ENCODE measurements at places on chromosomes 1 and 21.

GRCh38 chr21:43588957-43589356 is 70.3 kb downstream of the HSF2BP start:
- peaks cover 59% of the 10 kb centered on the region for H3K4me1 ChIP-seq
- no peak overlapping the region for H3K27ac ChIP-seq
- DNase-seq: no peak
- 0 out of 2 replicates have a peak, but pooled peaks cover 1% of the 10 kb centered on the region for H3K27me3 ChIP-seq
- H3K4me3 ChIP-seq: no peak overlapping the region

GRCh38 chr1:55512466-55512865 is 297.3 kb upstream of the USP24 start:
- H3K27me3 ChIP-seq: peaks cover 1% of the 10 kb centered on the region
- H3K27ac ChIP-seq: no peak overlapping the region
- DNase-seq: no peak
- H3K36me3 ChIP-seq: no peaks in the 10 kb centered on the region
- H3K4me3 ChIP-seq: no peak overlapping the region
- H3K4me1 ChIP-seq: peaks cover 14% of the 10 kb centered on the region

DNA sequence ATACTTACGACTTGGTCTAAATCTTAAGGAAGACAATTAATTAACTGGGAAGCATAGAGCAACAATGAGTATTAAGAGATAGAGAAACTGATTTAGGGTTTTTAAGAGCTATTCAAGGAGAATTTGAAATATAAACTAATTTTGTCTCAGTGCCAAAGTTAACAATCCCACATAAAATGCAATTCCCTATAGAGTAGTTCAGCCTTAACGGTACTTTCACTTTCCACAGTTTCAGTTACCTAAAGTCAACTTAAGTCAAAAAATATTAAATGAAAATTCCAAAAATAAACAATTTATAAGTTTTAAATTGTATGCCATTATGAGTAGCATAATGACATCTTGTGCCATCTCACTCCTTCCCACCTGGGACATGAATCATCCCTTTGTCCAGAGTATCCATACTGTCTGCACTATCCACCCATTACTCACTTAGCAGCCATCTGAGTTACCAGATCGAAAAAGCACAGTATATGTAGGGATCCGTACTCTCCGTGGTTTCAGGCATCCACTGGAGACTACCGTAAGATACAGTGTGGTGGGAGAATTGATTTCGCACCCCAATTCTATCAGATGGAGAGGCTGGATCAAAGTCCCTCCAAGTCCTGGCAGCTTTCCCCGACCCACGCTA is 4.8 kb upstream of the SARS1 start:
- no peaks in the 10 kb centered on the region for H3K36me3 ChIP-seq
- peaks cover 14% of the 10 kb centered on the region for H3K4me1 ChIP-seq
- no peak overlapping the region for H3K4me3 ChIP-seq
- H3K27me3 ChIP-seq: no peaks in the 10 kb centered on the region
- no peak for DNase-seq

GRCh38 chr1:160410406-160411005 is 10.1 kb downstream of the VANGL2 start:
- H3K4me1 ChIP-seq: no peaks in the 10 kb centered on the region
- peaks cover 49% of the 10 kb centered on the region for H3K27me3 ChIP-seq
- no peak for DNase-seq
- H3K4me3 ChIP-seq: no peak overlapping the region
- H3K36me3 ChIP-seq: no peaks in the 10 kb centered on the region

DNA sequence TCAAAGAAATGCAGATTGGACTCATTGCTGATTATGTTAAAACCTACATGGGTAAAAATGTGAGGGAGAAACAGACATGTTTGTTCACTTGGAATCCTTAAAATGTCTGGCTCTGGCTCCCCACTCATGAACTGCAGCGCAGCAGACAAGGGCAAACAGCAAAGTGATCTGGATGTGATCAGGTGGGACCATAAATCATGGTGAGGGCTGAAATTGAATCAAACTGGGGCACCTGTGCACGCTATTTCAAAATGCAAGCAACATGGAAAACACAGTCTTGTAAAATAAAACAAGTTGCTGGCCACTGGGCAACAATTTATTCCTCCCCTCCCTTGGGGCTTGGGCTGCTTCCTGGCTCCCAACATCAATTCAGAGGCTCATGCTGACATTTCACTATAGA is 373.4 kb downstream of the SEC16B start:
- H3K4me3 ChIP-seq: no peak overlapping the region
- H3K4me1 ChIP-seq: no peaks in the 10 kb centered on the region
- H3K27me3 ChIP-seq: no peaks in the 10 kb centered on the region
- no peak for DNase-seq
- no peak overlapping the region for H3K27ac ChIP-seq

DNA sequence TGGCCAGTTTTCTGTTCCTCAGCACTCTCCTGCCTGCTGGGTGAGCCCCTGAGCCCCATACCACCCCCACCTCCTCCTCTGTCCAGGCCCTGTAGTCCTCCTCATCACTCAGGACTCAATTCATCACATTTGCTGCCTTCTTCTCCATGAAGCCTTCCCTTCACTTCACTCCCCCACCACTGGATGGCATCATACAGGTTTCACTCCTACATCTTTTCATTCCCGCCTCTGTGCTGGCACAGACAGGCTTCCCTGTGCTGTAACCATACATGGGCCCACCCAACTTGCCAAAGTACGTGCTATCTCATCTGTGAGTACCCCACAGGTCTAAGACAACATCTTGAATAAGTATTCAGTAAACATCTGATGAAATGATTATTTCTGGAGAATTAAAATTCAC is 56.9 kb downstream of the SLC45A1 start:
- peaks cover 4% of the 10 kb centered on the region for H3K27me3 ChIP-seq
- H3K4me1 ChIP-seq: peaks cover 70% of the 10 kb centered on the region
- H3K36me3 ChIP-seq: peaks cover 4% of the 10 kb centered on the region
- DNase-seq: peak; percentile 45
- peak overlapping the region; percentile 94 for H3K27ac ChIP-seq

DNA sequence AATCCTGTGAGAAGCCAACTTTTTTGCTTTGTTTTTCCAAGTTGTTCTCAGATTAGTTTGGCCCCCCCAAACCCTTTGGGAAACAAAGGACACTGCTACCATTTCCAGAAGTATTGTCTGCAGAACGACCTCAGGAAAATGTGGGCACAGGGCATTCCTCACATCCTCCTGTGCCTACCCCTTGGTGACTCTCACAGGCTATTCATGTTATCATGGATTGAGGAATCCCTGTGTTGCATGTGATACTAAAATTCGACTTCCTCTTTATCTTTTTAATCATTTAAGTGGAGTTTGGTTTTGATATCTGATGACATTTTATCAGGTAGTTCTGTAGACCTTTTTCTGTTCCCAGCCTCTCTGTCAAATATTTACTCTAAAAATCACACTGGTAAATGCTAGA is 184.5 kb downstream of the FASLG start:
- H3K4me1 ChIP-seq: peaks cover 15% of the 10 kb centered on the region
- DNase-seq: no peak
- no peak overlapping the region for H3K4me3 ChIP-seq

GRCh38 chr21:28959367-28960099 is 33.1 kb downstream of the LTN1 start:
- H3K27me3 ChIP-seq: no peaks in the 10 kb centered on the region
- H3K27ac ChIP-seq: peak overlapping the region; percentile 90
- H3K4me1 ChIP-seq: peaks cover 29% of the 10 kb centered on the region

DNA sequence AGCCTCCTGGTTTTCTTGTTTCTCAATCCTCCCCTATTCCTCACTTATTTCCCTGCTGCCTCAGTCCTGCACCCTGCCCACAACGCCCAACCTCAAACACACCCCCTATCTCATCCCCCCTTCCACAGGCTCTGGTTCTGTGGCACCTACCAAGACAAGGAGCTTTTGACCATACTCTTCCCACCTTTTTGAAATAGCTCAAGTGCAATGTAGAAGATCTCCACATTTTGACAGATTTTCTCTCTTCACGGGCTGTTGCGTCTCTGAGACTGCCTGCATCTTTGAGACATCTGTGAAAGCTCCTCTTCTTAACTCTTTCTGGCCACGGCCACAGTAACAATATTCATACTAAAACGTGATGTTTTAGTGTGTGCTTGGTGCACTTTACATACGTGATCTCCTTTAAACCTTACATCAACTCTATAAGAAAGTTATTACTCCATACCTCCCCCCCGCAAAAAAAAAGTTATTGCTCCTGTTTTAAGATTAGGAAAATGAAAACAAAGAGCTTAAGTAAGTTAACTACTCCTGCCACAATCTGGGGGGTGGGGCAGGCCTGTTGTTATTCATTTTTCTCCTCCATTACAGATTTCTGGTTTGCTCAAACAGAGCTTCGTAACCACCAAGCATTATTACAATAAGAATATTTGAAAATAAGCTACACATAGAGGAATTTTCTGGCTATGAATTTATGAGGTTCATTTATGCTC is 1.8 kb upstream of the SERBP1 start:
- peaks cover 56% of the 10 kb centered on the region for H3K4me1 ChIP-seq
- H3K36me3 ChIP-seq: peaks cover 33% of the 10 kb centered on the region
- H3K4me3 ChIP-seq: peak overlapping the region; percentile 97
- no peak overlapping the region for H3K27ac ChIP-seq

DNA sequence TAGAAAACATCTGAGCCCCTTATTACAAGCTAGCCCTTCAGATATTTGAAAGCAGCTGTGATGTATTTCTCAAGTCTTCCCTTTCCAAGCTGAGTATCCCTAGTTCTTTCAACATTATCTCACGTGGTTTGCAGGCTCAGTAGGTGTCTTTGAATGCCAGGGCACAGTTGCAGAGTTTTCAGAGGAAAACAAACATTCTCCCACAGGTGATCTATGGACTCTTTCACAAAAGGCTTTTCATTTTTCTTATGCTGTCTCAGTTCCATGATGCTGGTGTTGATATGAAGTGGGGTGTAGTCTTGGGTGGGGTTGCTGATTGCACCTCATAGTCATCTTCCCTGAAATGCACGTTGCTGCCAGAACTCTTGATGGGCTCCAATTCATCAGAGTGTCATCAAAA is 17.3 kb downstream of the CACNA1E start:
- no peak for DNase-seq
- peaks cover 2% of the 10 kb centered on the region for H3K27me3 ChIP-seq
- no peaks in the 10 kb centered on the region for H3K36me3 ChIP-seq
- no peaks in the 10 kb centered on the region for H3K4me1 ChIP-seq
- no peak overlapping the region for H3K4me3 ChIP-seq

- no peak overlapping the region for H3K4me3 ChIP-seq
- H3K36me3 ChIP-seq: no peaks in the 10 kb centered on the region
- peaks cover 10% of the 10 kb centered on the region for H3K27me3 ChIP-seq
- no peak for DNase-seq
- H3K4me1 ChIP-seq: peaks cover 14% of the 10 kb centered on the region
- no peak overlapping the region for H3K27ac ChIP-seq
These were observed 34.2 kb upstream of the GPR137B start for GRCh38 chr1:236108027-236108648.

DNA sequence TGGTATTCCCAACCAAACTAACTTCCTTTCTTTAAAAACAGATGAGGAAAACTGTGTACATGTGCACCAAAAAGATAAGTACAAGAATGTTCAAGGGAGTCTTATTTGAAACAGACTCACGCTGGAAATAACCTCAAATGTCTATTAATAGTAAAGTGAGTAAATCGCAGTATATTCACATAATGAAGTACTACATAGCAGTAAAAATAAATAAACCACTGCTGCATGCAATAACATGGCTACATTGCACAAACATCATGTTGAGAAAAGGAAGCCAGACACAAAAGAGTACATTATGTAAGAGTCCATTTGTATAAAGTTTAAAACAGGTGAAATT is 5.2 kb upstream of the DENND2D start:
- H3K27me3 ChIP-seq: peaks cover 9% of the 10 kb centered on the region
- DNase-seq: peak; percentile 17
- H3K27ac ChIP-seq: no peak overlapping the region
- H3K36me3 ChIP-seq: no peaks in the 10 kb centered on the region

- no peaks in the 10 kb centered on the region for H3K36me3 ChIP-seq
- peaks cover 4% of the 10 kb centered on the region for H3K27me3 ChIP-seq
- no peak overlapping the region for H3K4me3 ChIP-seq
- H3K27ac ChIP-seq: no peak overlapping the region
- H3K4me1 ChIP-seq: peaks cover 13% of the 10 kb centered on the region
These were observed 65.6 kb upstream of the ETS2 start for GRCh38 chr21:38740090-38740489.

- 0 out of 2 replicates have a peak overlapping the region, but pooled peaks have one; percentile 10 for H3K4me3 ChIP-seq
- H3K27me3 ChIP-seq: peaks cover 1% of the 10 kb centered on the region
- H3K36me3 ChIP-seq: peaks cover 36% of the 10 kb centered on the region
- H3K4me1 ChIP-seq: peaks cover 92% of the 10 kb centered on the region
- H3K27ac ChIP-seq: peak overlapping the region; percentile 60
- DNase-seq: no peak
These were observed 24.5 kb downstream of the CNIH3 start for GRCh38 chr1:224640587-224640986.

- H3K4me1 ChIP-seq: no peaks in the 10 kb centered on the region
- H3K4me3 ChIP-seq: no peak overlapping the region
- no peaks in the 10 kb centered on the region for H3K27me3 ChIP-seq
- H3K27ac ChIP-seq: no peak overlapping the region
- DNase-seq: no peak
- no peaks in the 10 kb centered on the region for H3K36me3 ChIP-seq
These were observed 229.7 kb downstream of the C1orf94 start for GRCh38 chr1:34406377-34406776.

DNA sequence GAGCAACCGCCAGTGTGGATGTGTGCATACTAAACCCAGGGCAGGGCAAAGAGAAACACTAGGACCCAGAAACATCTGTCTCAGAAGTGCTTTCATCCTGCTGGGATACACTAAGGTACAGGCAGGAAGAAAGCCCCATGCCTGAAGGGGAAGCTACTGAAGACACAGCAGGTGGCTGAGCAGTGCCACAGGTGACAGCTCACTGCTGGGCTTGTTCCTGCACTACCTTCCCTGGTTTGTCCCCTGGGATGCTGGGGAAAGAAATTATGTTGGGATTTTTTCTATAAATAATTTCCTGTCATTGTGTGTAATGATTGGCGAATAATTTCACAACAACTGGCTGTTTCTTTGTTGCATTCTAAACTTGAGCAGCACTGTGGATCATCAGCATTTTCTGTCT is 245.3 kb upstream of the RAB4A start:
- H3K36me3 ChIP-seq: no peaks in the 10 kb centered on the region
- no peak overlapping the region for H3K4me3 ChIP-seq
- H3K27me3 ChIP-seq: no peaks in the 10 kb centered on the region
- DNase-seq: no peak

- peaks cover 11% of the 10 kb centered on the region for H3K27me3 ChIP-seq
- no peak for DNase-seq
- no peak overlapping the region for H3K4me3 ChIP-seq
- H3K27ac ChIP-seq: peak overlapping the region; percentile 10
These were observed 7.6 kb upstream of the ARHGEF10L start for GRCh38 chr1:17531682-17532487.

Measured in HFFc6 (cell line).